ENCODE measurements at places on chromosomes 11 and 22. TPM values are rescaled to one million over a fixed set of nuclear protein-coding genes. Genes with fewer than 3 reads are reported as not detected.
A peak's percentile ranks its signal among the peaks of the same experiment; 100 is the strongest.

DNA sequence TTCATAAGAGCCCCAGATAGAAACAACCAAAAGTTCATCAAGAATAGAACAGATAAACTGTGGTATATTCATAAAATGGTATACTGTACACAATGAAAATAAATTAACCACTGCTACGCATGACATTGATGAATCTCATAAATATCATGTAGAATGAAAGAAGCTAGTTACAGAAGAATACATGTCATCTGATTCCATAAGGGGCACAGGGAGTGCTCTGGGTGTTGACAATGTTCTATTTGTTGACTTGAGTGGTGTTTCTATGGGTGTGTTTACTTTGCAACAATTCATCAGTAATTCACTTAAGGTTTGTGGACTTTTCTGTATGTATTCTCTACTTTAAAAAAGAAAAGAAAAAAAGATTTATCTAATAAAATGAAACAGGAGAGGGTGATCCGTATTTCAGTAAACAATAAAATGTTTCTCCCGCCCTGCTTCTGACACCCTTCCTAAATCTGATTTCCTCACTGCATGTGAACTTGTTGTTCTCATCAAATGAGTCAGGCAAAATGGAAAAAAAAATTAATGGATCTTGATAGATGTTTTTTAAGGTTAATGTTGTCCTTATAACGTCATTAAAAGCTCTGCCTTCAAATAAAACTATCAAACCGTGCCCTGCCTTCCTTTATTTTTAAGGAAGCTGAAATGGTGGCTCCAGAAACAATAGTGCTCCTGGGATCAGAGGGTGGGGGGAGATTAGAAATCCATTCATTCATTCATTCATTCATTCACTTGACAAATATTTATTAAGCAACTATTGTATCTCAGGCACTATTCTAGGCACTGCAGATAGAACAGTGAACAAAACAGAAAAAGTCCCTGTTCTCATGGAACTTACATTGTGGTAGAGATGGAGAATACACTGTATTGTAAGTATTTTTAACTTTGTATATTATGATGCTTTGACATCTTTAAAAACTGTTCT is 77.2 kb upstream of the CD44 start:
- DNase-seq = no peak

DNA sequence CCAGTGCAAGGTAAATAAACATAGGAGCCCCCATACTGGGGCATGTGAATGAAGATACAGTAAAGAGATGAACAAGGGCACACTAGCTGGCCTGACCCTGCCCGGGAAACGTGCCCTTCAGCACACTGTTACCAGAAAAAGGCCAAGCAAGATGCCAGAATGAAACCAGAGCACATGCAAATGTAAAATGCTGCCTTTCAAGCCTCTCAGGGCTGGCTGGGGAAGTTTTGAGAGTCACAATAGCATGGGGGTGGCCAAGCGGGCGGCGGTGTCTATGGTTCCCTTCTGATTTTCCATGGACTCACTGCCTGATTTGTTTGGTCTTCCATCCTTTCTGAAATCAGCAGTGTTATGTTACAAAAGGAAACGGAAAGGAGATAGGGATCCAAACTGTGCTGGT is 18.9 kb upstream of the SUSD2 start:
- no peak for DNase-seq

DNA sequence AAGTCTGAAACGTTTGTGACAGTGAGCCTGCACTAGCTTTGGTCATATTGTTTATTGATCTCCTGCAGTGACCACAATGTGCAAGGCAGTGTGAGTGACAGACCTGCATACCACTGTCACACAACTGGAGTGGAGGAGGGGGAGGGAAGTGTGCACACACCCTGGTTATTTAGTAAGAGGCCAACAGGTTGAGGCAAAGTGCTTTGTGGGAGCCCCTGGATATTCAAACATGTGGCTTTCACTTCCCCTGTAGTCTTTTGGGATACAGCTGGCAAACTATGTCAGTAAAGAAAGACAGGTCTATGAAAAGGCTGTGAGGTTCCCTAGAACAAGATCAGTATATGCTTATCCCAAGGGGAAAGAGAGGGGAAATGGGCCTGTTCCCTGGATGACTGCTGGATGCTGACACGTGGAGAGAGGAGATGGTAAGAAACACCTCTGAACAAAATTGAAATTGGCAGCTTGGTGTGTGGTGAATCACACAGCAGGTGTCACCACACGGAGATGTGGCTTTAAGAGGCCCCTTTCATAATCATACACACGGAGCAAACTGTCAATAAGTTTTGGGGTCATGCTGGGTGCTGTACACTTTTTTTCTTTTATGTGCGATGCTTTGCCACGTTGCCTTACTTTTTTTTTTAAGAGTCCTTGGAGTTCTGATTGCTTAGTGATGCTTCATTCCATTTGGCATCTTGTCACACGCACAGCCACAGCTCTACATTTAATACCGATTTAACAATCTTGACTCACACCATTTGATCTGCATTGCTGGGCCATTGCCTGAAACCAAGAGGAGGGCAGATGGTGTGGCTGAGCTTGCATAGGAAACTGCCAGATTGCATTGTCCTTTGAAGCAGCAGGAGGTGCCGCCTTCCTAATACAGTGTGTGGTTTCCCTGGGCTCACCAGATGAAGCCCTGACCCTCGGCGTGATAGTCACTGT is 11.3 kb downstream of the OSBP2 start:
- DNase-seq = no peak

- DNase-seq = no peak
Measured at GRCh38 chr11:71338801-71339395, 86.5 kb upstream of the SHANK2 start.

DNA sequence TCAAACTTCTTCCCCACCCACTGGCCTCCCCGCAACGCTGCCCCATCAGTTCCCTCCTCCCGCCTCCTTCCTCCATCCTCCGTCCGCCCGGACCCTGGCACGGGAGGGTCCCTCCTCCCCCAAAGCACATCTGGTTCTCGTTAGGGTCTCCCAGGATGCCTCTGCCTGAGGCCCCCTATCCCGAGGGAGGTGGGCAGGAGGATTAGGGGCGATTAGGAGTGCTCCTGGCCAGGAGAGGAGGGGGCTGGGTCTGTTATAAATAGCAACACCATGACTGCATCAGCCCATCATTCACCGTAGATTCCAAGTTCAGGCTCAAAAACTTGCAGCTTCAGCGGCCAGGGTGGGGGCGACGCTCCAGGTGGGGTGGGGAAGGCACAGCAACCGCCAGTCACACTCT is 10.4 kb downstream of the MYRF start:
- no peak for DNase-seq

- DNase-seq = peak; percentile 73
Measured at GRCh38 chr11:62242021-62242420, at the start of gene SCGB1D2. Gene SCGB1D2, plus strand, starts transcription at chr11:62242239. Its CDS starts 69 bp downstream, at chr11:62242308.

- peak; percentile 80 for DNase-seq
Measured at GRCh38 chr11:4181782-4182721, 87.5 kb downstream of the RRM1 start.

DNA sequence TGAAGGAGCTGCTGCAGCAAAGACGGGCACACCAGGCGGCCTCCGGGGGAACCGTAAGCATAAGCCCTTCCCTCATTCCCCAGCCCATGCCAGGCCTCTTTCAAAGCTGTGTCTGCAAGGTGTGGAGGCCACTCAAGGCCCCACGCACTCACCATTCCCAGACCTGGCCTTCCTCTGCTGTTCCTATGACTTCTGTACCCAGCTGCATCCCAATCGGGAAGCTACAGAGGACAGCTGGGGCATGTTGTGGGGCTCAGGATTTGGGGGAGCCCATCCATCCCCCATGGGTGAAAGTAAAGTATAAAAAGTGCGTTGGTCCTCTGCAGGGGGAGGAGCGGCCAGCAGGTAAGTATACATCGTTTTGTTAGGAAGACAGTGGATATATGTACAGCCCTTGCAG is 2.2 kb downstream of the POU2AF3 start:
- no peak for DNase-seq

DNA sequence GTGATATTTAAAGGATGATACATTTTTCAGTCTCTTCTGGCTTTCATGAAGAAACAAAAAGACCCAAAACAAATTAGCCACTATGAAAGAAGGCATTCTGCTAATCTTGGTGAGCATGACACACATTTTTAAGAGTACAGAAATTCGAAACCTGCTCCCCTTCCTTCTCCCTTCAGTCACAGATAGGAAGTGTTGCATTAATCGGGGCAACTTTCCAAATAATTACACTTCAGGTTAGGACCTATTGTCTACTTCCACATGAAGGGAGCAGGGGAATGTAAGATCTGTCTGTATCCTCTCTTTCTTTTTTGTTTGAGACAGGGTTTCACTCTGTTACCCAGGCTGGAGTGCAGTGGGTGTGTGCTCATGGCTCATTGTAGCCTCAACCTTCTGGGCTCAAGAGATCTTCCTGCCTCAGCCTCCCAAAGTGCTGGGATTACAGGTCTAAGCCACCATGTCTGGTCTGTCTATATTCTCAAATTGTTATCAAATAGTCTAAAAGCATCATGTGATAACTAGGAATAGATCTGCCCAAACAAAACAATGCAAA is 45.8 kb downstream of the NCAM1 start:
- DNase-seq = no peak

GRCh38 chr11:17730608-17731462 is 3.7 kb upstream of the KCNC1 start:
- DNase-seq = peak; percentile 89

DNA sequence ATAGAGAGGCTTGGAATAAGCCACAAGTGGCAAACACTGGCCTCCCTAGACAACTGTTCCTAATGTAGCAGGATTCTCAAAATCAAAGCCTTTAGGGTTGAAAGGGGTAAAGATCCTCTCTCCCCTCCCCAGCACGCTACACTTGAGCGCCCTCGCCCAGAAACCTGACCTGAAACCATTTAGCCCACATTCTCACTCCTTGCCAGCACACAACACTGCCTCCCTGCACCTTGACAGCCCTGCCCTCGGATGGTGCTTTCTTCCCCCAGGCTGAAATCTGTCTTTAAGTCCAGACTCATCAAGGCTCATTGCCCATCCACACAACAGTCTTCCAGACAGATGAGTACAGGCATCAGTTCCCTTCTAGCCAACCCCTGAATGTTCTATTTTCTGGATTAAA is 26.5 kb downstream of the CWC15 start:
- no peak for DNase-seq

DNA sequence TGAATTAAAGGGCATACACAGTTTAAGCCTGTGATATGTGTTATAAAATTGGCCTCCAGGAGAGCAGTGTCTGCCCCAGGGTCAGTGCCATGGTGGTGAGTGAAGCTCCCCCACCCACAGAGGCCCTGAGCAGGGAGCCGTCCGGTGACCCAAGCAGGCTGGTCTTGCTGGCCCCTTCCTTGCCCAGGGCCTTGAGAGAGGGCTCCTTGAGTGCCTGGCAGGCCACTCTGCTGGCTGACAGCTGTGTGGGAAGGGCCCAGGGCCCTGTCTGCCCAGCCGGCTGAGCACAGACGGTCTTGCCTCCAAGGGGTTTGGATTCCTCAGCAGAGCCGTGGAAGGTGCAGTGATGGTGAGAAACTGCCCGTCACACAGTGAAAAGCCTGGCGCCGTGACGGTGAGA is 25.9 kb downstream of the PTDSS2 start:
- DNase-seq = no peak

DNA sequence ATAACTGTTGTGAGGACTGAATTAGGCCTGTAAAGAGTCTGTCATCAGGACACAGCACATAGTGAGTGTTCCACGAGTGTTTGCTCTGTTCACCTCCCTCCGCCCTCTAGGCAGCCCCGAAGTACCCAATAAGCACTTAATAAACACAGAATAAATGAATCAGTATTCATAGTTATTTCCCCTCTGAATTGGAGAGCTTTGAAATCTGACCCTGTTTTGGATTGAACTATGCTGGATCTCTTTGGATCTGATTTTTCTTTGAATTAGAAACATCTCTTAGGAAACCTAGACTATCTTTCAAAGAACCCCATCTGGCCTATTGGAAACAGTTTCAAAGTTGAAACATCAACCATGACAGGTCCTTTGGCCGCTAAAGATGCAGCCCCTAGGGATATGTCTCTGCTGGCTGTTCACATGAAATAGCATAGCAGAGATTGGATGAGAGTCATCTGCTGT is 615.5 kb downstream of the NTM start:
- no peak for DNase-seq

DNA sequence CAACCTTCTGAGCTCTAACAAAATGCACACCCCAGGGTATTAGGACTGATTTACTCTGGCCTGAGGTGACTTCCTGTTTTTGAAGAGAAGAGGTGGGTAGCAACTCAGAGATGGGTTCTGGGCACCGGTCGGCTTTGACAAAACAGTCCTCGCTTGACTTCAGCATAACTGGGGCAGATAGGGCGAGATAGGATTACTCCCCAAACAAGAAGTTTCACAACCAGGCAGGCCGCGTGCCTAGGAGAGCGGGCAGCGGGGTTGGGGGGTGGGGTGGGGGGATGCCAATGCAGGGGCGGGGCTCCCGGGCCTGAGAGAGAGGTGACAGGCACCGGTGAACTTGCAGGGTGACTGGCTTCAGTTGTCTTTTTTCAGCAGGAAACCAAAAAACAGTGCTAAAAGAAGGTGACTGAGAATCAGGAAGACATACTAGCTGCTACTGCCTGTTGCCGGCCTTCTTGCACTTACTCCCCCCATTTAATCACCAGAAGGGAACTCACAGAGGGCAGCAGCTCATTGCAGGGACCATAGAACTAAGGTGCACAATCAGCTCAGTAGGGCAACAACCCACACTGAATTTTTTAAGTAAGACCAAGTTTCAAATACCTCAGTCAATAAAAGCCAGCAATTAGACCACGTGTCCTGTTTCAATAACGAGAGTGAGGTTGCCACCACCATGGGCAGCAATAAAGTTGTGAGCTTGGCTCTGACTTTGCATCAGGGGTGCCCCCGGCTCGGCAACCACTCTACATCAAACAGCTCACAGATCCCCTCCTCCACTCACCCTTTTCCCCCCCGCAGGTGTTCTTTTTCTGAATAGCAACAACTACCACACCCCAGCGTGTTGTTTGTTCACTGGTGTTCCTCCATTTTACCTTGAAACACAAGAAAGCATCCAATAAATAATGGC is 37.2 kb upstream of the ETS1 start:
- DNase-seq = no peak

DNA sequence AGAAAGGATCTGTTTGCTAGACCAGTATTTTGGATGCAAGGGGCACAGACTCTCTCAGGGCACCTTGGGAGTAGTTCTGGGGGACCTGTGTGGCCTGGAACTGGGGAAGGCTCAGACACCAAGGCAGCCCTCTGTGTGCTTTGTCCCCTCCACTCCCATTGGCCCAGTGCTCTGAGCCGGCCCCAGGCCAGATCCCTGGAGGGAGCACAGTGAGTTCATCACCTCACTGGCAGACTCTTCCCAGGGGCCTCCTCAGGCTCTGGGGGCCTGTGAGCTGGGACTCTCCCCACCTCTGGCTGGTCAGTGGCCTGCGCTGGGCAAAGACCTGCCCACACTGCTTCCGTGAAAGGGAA is 51.7 kb downstream of the CHRDL2 start:
- DNase-seq = no peak

ELFN2 gene
- 0.03 TPM for total RNA-seq

MAJIN gene
- total RNA-seq = not detected

AGBL2 gene
- total RNA-seq = 0.18 TPM

SPON1 gene
- 22.7 TPM for total RNA-seq

CNGA4 gene
- total RNA-seq = not detected

TYR gene
- total RNA-seq = not detected

NNMT gene
- total RNA-seq = 36.0 TPM

GGTLC3 gene
- total RNA-seq = not detected

NPAS4 gene
- total RNA-seq = 0.20 TPM

MOV10L1 gene
- total RNA-seq = 0.53 TPM

All from right cardiac atrium (tissue), 5 donors.